ENCODE measurements at places on chromosomes 11 and 22.

GRCh38 chr22:23908587-23909205 is 14.5 kb downstream of the MIF start:
- no peak for DNase-seq

- DNase-seq: peak; percentile 77
Measured at GRCh38 chr11:19345519-19345847, 104.7 kb upstream of the E2F8 start.

DNA sequence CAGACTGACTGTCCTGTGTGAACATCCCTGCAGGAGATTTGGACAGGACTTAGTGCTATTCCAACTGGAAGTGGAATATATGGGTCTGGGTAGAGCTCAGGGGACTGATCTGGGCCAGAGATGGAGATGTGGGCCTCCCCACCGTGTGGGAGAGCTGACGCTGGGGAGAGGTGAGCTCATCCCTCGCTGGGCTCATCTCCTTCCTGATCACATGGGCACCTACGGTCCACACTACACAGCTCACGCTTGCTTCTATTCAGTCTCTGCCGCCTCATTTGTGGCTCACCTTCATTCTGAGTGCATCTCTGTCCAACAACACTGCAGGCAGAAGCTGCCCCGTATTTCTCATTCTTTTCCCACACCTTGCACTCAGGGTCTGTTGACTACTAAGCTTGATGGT is 16.6 kb upstream of the RAB1B start:
- no peak for DNase-seq

- no peak for DNase-seq
Measured at GRCh38 chr11:44223238-44223637, 86.7 kb downstream of the ALX4 start.

GRCh38 chr11:64124147-64124546 is 41.8 kb downstream of the MACROD1 start:
- DNase-seq: peak; percentile 53

All from dorsolateral prefrontal cortex (tissue), 122 donors.